ENCODE measurements at places on chromosomes 7 and 10. TPM values are rescaled to one million over a fixed set of nuclear protein-coding genes. Genes with fewer than 3 reads are reported as not detected.

Gene PNLIPRP3
- total RNA-seq = not detected

Gene GNAT3
- total RNA-seq = not detected

Gene STEAP1
- total RNA-seq = 6.1 TPM

Gene HMX3
- total RNA-seq = 0.21 TPM

Gene ELN
- 91.7 TPM for total RNA-seq

Gene TRIM50
- total RNA-seq = 0.56 TPM

Gene NPTX2
- total RNA-seq = 2.0 TPM

Gene PVRIG
- 0.94 TPM for total RNA-seq

Gene VKORC1L1
- 29.8 TPM for total RNA-seq

Gene ELFN1
- 6.0 TPM for total RNA-seq

Gene ANKRD30A
- 0.32 TPM for total RNA-seq

Gene C10orf67
- 0.27 TPM for total RNA-seq

Gene GRID1
- 0.59 TPM for total RNA-seq
